ENCODE measurements at places on chromosomes 11 and 22. TPM values are rescaled to one million over a fixed set of nuclear protein-coding genes. Genes with fewer than 3 reads are reported as not detected.

DRICH1 gene
- total RNA-seq: not detected

JHY gene
- total RNA-seq: 2.5 TPM

ANKK1 gene
- 0.18 TPM for total RNA-seq

MUC6 gene
- total RNA-seq: not detected

C1QTNF5 gene
- 8.0 TPM for total RNA-seq

CCT8L2 gene
- not detected for total RNA-seq

ACR gene
- total RNA-seq: 0.07 TPM

XPNPEP3 gene
- total RNA-seq: 18.2 TPM

MOGAT2 gene
- total RNA-seq: 0.21 TPM

TMA7B gene
- not detected for total RNA-seq

CATSPERZ gene
- not detected for total RNA-seq

BSX gene
- total RNA-seq: not detected

SLC25A22 gene
- 17.6 TPM for total RNA-seq

KDM4D gene
- 3.8 TPM for total RNA-seq

FAM111B gene
- total RNA-seq: 1.8 TPM

LMF2 gene
- 91.7 TPM for total RNA-seq

NXPE1 gene
- total RNA-seq: not detected

KRTAP5-1 gene
- total RNA-seq: not detected

NTM gene
- 1.1 TPM for total RNA-seq

SMC1B gene
- total RNA-seq: not detected

MAPK11 gene
- 0.49 TPM for total RNA-seq

TRIM49D1 gene
- total RNA-seq: not detected

TMPRSS4 gene
- total RNA-seq: not detected

RIMBP3C gene
- total RNA-seq: 3.2 TPM

PARVG gene
- 0.33 TPM for total RNA-seq

TMEM191C gene
- 13.4 TPM for total RNA-seq

RASL10A gene
- 3.6 TPM for total RNA-seq

SPON1 gene
- total RNA-seq: 13.3 TPM

CWF19L2 gene
- total RNA-seq: 9.2 TPM

KCNQ1 gene
- total RNA-seq: 7.8 TPM

OR52B6 gene
- not detected for total RNA-seq

IRAG1 gene
- total RNA-seq: 7.3 TPM

UCP3 gene
- 2.0 TPM for total RNA-seq

MYOD1 gene
- not detected for total RNA-seq

CDPF1 gene
- 35.1 TPM for total RNA-seq

APOA1 gene
- 56.3 TPM for total RNA-seq

SMIM35 gene
- total RNA-seq: not detected

ANGPTL5 gene
- total RNA-seq: not detected

DBX1 gene
- not detected for total RNA-seq

AQP11 gene
- 4.3 TPM for total RNA-seq

EXPH5 gene
- 5.6 TPM for total RNA-seq

RNF214 gene
- 14.1 TPM for total RNA-seq

YPEL1 gene
- 12.2 TPM for total RNA-seq

HIRA gene
- total RNA-seq: 36.9 TPM

RFPL2 gene
- 0.51 TPM for total RNA-seq

NAALAD2 gene
- 5.3 TPM for total RNA-seq

OTOG gene
- 0.15 TPM for total RNA-seq

C11orf86 gene
- total RNA-seq: not detected

OR2AG1 gene
- not detected for total RNA-seq

UCP2 gene
- 25.9 TPM for total RNA-seq

CRYBB2 gene
- total RNA-seq: not detected

BCO2 gene
- total RNA-seq: 24.1 TPM

JAML gene
- total RNA-seq: not detected

All from cardiac muscle cell (in vitro differentiated cells and primary cell).